ENCODE measurements at places on chromosomes 16 and 17.

DNA sequence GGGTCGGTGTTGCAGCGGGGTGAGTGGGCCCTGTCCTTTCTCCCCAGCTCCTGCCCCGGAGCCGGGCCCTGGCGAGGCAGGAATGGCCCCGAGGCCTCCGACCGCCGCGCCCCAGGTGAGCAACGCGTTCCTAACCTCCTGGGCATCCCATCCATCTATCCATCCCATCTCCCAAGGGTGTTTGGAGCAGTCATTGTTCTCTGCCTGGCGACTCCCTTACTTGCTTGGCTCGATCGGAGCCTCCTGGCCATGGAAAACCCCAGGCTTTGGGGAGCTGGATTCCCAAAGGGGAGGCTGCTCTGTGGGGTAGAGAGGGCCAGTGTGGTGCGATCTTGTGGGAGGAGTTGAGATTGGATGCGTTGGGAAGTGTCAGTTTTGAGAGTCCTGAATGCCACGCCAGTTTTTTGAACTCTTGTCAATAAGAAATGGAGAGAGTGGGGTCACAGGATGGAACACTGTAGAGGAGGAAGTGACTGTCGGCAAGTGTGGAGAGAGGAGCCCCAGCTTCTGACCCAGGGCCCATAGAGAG lies 684 bp downstream of the ZFP90 start:
- DNase-seq = no peak

DNA sequence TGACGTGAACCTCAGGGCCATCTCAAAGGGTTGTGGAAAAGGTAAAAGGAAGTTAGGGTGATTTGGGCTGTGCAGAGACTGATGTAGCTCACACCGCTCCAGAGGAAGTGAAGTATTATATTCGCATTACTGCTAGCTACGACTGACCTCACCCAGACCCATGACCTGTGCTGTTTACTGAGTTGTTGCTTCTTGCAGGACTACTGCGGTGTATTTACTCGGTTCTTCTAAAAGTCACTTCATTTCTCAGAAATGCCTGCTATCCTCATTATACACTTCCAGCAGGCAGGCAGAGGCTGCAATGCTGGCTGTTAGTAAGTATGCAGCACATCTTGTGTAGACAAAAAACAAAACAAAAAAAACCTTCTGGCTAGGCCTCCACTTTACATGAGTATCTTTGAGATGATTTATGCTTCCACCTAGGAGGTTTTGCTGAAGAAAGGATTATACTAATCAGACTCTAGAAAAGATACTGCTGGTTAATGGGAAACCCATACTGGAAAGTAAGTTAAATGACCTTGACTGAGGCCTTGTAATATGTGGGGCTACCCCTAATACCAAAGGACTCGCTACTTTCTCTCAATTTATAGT lies 76.0 kb downstream of the CREBBP start:
- DNase-seq = peak; percentile 27

- DNase-seq = no peak
These were observed 20.7 kb downstream of the SPHK1 start for GRCh38 chr17:76404976-76405563.

GRCh38 chr17:350706-351448 lies 1.7 kb downstream of the RPH3AL start:
- DNase-seq = no peak

All from osteocyte (in vitro differentiated cells).